Omental fat pad (tissue), 4 donors: ENCODE measurements at places on chromosomes 2 and 18. TPM values are rescaled to one million over a fixed set of nuclear protein-coding genes. Genes with fewer than 3 reads are reported as not detected.

DNA sequence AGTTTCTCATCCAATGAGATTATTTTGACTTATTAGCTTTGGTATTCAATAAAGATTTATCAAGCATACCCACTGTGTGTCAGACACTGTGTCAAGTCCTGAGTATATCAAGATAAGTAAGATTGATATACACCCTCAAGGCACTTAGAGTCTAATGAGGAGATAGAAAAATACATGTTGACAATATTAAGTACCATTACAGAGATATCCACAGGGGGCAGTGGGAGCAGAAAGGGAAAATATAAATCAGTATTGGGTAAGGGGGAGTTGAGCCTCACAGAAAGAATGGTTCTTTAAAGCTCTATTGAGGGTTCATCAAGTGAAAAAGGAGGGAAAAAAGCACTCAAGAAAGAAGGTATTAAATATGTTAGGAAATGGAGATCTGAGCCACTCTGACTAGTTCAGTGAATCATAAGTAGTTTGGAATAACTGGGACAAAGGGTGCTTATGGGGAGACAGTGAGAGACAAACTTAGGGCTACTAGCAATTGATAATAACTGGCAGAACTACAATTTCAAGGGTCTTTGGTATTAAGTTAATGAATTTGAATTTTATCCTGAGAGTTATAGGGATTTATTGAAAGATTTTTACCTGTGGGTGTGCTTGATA lies 45.5 kb upstream of the SLC8A1 start:
- DNase-seq, result no peak

DNA sequence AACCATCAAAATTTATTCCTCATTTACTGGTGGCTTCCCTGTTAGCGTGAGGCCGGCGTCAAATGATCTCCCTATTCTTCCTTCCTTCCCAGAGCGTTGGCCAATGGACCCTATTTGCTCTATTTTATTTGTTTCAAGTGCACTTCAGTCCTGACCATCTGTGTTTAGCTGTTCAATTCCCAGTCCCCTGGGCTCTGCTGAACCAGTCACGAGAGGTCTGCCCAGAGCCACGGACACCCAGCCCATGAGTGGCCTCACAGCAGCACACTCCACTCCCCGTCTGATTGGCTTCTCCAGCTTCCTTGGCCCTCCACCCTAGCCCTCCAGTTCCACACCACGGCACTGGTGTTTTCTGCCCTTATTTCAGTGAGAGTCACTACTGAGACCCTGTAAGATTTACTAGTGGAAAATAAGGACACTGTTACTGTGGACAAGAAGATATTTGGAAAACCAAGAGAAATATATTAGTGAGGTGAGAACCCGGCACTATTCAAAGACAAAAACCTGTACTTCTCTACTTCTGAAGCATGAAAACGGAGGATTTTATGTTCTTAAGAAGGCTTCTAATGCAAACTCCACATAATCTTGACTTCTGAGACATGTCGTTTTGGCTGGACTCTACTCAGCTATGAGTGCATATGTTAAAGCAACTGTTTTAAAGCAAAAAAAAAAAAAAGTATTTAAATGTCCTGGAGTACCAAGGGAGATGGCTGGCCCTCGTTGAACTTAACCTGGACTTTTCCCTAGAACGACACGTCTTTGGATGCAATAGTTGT lies 86.6 kb downstream of the COL6A3 start:
- DNase-seq, result no peak

- DNase-seq, result no peak
Measured at GRCh38 chr2:50722776-50723175, 309.2 kb downstream of the NRXN1 start.

- DNase-seq, result no peak
Measured at GRCh38 chr2:74079522-74080341, 68.0 kb downstream of the BOLA3 start.

DNA sequence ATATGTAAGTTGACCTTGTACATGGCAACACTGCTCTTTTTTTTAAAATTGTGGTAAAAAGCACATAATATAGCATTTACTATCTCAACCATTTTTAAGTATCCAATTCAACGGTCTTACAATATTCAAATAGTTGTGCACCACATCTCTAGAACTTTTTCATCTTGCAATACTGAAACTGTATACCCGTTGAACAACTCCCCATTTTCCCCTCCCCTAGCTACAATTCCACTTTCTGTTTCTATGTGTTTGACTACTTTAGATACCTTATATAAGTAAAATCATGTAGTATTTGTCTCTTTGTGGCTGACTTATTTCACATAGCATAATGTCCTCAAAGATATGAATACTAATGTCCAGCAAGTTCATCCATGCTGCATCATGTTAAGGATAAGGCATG lies 452.1 kb downstream of the TXNL1 start:
- DNase-seq, result no peak

GRCh38 chr2:221741496-221742211 lies 169.6 kb upstream of the EPHA4 start:
- DNase-seq, result no peak

DNA sequence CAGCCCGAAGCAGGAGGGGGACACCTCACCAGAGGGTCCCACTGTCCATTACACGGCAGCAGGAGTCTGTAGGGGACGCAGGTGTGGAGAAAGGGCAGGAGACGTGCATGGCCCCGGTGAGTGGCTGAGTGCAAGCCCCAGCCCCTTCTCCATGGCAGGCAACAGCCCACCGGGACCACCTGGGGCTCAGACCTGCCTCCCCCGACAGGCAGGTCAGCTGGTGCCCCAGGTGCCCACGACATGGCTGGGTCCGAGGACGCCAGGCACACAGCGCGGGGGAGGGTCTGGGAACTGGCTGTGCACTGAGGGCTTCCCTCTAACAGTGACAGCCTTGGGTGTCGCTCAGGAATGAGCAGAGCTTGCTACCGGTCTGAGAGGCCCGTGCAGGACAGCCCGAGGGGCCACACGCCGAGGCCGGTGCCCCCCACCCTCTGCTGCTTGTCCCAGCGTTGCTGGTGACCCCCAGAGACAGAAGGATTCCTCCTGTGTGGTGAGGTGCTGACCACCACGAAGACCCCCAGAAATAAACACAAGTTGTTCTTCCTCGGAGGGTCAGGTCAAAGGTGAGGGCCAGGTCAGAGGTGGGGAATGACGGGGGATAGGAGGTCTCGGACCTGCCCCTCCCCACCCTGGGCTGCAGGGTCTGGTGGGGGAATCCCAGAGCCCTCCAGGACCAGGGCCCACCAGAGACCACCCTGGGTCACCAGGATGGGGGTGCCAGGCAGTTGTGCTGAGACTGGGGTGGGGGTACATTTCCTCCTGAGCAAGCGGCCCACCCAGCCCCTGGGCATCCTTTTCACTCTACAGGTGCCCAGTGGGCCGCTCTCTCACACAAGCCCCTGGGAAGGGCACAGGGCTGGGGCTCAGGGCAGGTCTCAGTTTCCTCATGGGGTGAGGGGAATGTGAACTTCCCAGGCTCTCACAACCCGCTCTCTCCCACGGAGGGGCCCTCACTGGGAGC lies 50.6 kb downstream of the SLC66A2 start:
- DNase-seq, result no peak

- DNase-seq, result no peak
Measured at GRCh38 chr2:25044990-25045389, 3.1 kb downstream of the EFR3B start.

The TMEM247 gene
- not detected for total RNA-seq

The TMEM37 gene
- 26.6 TPM for total RNA-seq

The GAREM1 gene
- total RNA-seq, result 12.2 TPM

The MAP2 gene
- total RNA-seq, result 36.4 TPM

The CDH19 gene
- total RNA-seq, result 18.6 TPM

The MALL gene
- 17.0 TPM for total RNA-seq

The ST6GAL2 gene
- total RNA-seq, result 1.7 TPM

The LOXHD1 gene
- 2.4 TPM for total RNA-seq

The UGT1A6 gene
- not detected for total RNA-seq
